Mesothelial cell of epicardium (in vitro differentiated cells): ENCODE measurements at places on chromosomes 11 and 22.
A peak's percentile ranks its signal among the peaks of the same experiment; 100 is the strongest.

GRCh38 chr11:112614605-112615004 lies 346.6 kb upstream of the NCAM1 start:
- H3K4me1 ChIP-seq: peaks cover 68% of the 10 kb centered on the region
- no peaks in the 10 kb centered on the region for H3K36me3 ChIP-seq

DNA sequence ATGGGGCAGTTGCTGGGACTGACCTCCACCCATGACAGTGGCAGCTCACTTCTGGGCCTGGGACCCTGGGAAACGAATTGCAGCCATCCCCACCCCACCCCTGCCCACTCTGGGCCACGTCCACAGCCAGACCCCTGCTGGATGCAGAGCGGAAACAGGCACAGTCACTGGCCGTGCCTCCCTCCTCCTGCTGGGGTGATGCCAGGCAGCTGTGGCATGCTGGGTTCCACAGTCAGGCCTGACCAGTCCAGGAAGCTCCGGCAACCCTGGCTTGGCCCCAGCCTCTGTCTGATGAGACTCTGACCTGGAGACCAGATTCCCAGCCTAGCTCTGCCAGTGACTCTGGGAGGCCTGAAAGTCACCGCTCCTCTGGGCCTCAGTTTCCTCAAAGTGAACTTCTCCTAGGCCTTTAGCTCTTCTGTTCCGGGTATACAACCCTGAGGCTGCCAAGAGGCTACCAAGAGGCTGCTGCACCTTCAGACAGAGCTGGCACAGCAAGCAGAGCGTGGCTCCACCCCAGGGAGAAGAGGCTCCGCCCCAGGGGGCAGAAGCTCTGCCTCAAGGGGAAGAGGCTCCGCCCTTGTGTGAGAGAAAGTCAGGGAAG lies 8.9 kb downstream of the SULT4A1 start:
- no peak overlapping the region for H3K27ac ChIP-seq
- H3K4me1 ChIP-seq: no peaks in the 10 kb centered on the region
- no peak for DNase-seq
- H3K36me3 ChIP-seq: no peaks in the 10 kb centered on the region

- DNase-seq: no peak
- H3K4me3 ChIP-seq: peak overlapping the region; percentile 5
- no peaks in the 10 kb centered on the region for H3K27me3 ChIP-seq
- H3K27ac ChIP-seq: peak overlapping the region; percentile 89
Measured at GRCh38 chr11:128497061-128497775, 90.1 kb downstream of the ETS1 start.

GRCh38 chr11:26096451-26096850 lies 235.5 kb upstream of the ANO3 start:
- H3K4me3 ChIP-seq: no peak overlapping the region
- H3K27me3 ChIP-seq: no peaks in the 10 kb centered on the region
- H3K4me1 ChIP-seq: peaks cover 8% of the 10 kb centered on the region
- H3K27ac ChIP-seq: no peak overlapping the region
- no peaks in the 10 kb centered on the region for H3K36me3 ChIP-seq

- H3K27ac ChIP-seq: peak overlapping the region; percentile 94
- peaks cover 34% of the 10 kb centered on the region for H3K4me1 ChIP-seq
- no peaks in the 10 kb centered on the region for H3K27me3 ChIP-seq
- no peaks in the 10 kb centered on the region for H3K36me3 ChIP-seq
Measured at GRCh38 chr11:16239141-16240105, 116.9 kb downstream of the SOX6 start.

GRCh38 chr11:73996161-73996747 lies 12.6 kb downstream of the UCP3 start:
- no peak overlapping the region for H3K27ac ChIP-seq
- no peak overlapping the region for H3K4me3 ChIP-seq
- peaks cover 2% of the 10 kb centered on the region for H3K36me3 ChIP-seq
- H3K4me1 ChIP-seq: no peaks in the 10 kb centered on the region
- DNase-seq: no peak

GRCh38 chr22:50723991-50724390 lies 14.0 kb upstream of the ACR start:
- peaks cover 14% of the 10 kb centered on the region for H3K36me3 ChIP-seq
- no peaks in the 10 kb centered on the region for H3K4me1 ChIP-seq
- H3K4me3 ChIP-seq: no peak overlapping the region
- no peak for DNase-seq

- H3K27me3 ChIP-seq: peaks cover 47% of the 10 kb centered on the region
- no peak overlapping the region for H3K4me3 ChIP-seq
- no peak for DNase-seq
- H3K27ac ChIP-seq: no peak overlapping the region
Measured at GRCh38 chr22:33167998-33168790, 110.0 kb upstream of the SYN3 start.

DNA sequence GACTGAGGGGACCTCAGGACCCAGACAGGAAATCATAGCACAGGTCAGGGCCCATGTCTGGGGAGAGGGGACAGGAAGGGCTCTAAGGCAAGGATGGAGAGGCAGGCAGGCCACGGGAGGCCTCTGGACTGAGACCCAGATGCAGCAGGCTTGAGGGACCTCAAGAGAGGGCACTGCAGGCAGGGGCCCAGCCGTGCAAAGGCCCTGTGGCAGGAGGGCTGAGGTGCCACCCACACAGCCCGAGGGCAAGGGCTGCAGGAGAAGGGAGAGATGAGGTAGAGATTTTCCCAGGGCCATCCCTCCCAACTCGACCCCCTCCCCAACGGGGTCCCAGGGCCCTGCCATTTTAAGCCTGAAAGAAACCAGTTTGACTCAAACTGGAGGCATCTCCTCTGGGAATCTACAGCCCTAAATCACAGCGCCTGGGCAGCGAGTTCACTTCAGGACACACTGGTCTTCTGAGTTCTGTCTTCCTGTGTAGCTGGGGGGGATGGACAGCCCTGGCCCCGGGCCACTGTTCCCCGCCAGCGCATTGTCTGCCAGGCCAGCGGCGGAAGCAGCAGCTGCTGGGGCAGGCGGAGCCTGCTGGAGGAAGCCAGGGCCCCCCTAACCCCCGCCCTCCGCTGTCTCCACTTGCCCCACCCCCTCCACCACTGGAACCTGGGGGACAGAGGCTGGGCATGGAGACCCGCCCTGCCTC lies 20.3 kb upstream of the WNT7B start:
- DNase-seq: no peak
- peaks cover 4% of the 10 kb centered on the region for H3K4me1 ChIP-seq
- no peaks in the 10 kb centered on the region for H3K27me3 ChIP-seq
- no peaks in the 10 kb centered on the region for H3K36me3 ChIP-seq
- no peak overlapping the region for H3K4me3 ChIP-seq

- H3K27me3 ChIP-seq: peaks cover 2% of the 10 kb centered on the region
- no peaks in the 10 kb centered on the region for H3K4me1 ChIP-seq
- no peak overlapping the region for H3K27ac ChIP-seq
- no peaks in the 10 kb centered on the region for H3K36me3 ChIP-seq
- no peak overlapping the region for H3K4me3 ChIP-seq
Measured at GRCh38 chr11:134569195-134569594, 157.2 kb upstream of the B3GAT1 start.

GRCh38 chr11:80862011-80862410 lies 1421.2 kb upstream of the TENM4 start:
- no peak for DNase-seq
- H3K27ac ChIP-seq: peak overlapping the region; percentile 63
- H3K4me1 ChIP-seq: peaks cover 29% of the 10 kb centered on the region
- no peak overlapping the region for H3K4me3 ChIP-seq
- H3K36me3 ChIP-seq: no peaks in the 10 kb centered on the region

DNA sequence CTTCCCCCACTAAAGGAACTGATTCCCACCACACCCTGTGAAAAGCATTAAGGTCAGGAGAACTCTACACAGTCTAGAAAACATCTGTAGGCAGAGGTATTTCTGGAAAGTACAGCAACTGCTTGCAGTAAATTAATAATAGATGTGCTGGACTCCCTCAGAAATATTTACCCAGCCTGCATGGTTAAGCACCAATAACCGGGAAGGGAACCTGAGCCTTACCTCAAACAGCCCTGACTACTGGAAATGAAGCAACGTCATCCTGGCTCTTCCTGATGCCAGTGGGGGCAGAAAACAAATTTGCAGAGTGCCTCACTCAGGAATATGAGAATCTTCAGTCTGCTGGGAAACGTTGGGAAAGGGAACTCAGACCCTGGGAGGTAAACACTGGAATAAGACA lies 318.1 kb downstream of the TENM4 start:
- no peak for DNase-seq
- no peak overlapping the region for H3K4me3 ChIP-seq
- H3K36me3 ChIP-seq: peaks cover 22% of the 10 kb centered on the region
- no peak overlapping the region for H3K27ac ChIP-seq
- no peaks in the 10 kb centered on the region for H3K27me3 ChIP-seq

DNA sequence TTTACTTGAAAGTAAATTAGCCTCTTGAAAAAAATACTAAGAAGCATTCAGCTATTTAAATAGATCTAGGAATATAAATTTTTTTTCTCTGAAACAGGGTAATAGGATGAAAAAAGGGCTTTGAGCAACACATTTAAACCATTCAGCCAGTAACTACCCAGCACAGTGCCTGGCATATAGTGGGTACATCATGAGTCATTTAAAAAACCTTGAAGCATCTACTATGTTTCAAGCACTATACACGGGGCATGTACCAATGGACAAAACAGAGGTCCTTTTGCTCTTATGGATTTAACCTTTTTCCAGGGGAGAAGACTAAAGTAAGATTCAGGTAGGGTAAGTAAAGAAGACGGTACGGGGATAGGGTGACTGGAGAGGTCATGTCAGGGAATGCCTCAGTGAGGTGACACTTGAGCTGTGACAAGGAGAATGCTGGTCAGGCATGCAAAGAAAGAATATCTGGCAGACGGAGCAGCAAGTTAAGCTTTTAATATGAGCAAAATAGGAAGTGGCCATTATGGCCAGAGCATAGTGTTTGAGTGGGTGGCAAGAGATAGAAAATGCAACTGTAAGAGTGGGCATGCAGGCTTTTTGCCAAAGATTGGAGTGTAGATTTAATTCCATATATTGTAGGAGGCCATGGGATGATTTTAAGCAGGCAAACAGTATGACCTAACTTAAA lies 101.1 kb downstream of the HIPK3 start:
- H3K4me1 ChIP-seq: no peaks in the 10 kb centered on the region
- H3K27ac ChIP-seq: no peak overlapping the region
- H3K36me3 ChIP-seq: peaks cover 3% of the 10 kb centered on the region
- DNase-seq: no peak

GRCh38 chr11:24819863-24820434 lies 323.1 kb downstream of the LUZP2 start:
- no peaks in the 10 kb centered on the region for H3K27me3 ChIP-seq
- DNase-seq: no peak
- H3K27ac ChIP-seq: no peak overlapping the region
- no peaks in the 10 kb centered on the region for H3K36me3 ChIP-seq
- H3K4me3 ChIP-seq: no peak overlapping the region

- H3K4me1 ChIP-seq: no peaks in the 10 kb centered on the region
- no peak overlapping the region for H3K27ac ChIP-seq
- peaks cover 16% of the 10 kb centered on the region for H3K36me3 ChIP-seq
Measured at GRCh38 chr22:18130699-18131429, 19.1 kb upstream of the USP18 start.

DNA sequence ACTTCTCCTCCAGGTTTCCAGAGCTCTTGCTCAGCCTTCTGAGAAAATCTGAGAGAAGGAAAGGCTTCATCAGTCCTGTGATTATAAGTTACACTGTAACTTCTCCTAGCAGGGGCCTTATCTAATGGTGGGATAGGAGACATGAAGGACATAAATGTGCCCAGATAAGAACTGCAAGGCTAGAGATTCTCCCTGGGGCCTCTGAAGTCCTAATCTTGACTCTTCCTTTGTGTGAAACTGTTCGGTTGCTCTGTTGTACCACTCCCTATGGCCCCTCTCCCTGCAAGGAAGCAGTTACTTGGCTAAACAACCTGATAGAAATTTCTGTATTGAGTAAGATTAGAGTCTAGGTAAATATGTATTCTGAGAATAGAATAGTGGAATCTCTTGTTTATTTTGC lies 780.9 kb downstream of the ETS1 start:
- H3K4me1 ChIP-seq: peaks cover 14% of the 10 kb centered on the region
- H3K36me3 ChIP-seq: no peaks in the 10 kb centered on the region
- H3K27me3 ChIP-seq: peaks cover 6% of the 10 kb centered on the region
- H3K27ac ChIP-seq: peak overlapping the region; percentile 4
- DNase-seq: no peak

GRCh38 chr11:112581747-112582146 lies 321.1 kb upstream of the PLET1 start:
- no peak overlapping the region for H3K27ac ChIP-seq
- no peaks in the 10 kb centered on the region for H3K36me3 ChIP-seq
- no peak overlapping the region for H3K4me3 ChIP-seq
- DNase-seq: no peak

- H3K4me1 ChIP-seq: no peaks in the 10 kb centered on the region
- DNase-seq: no peak
- H3K27ac ChIP-seq: no peak within 1 kb of the TSS
Measured at GRCh38 chr22:25741692-25742626, at the start of gene MYO18B. Gene MYO18B, plus strand, starts transcription at chr22:25742188. Its CDS starts 18,905 bp downstream, at chr22:25761093.

GRCh38 chr22:18156878-18157713 lies 7.1 kb downstream of the USP18 start:
- H3K4me1 ChIP-seq: peaks cover 6% of the 10 kb centered on the region
- H3K27me3 ChIP-seq: peaks cover 3% of the 10 kb centered on the region
- peak; percentile 74 for DNase-seq
- H3K36me3 ChIP-seq: peaks cover 9% of the 10 kb centered on the region
- H3K4me3 ChIP-seq: no peak overlapping the region

- H3K4me1 ChIP-seq: peaks cover 11% of the 10 kb centered on the region
- H3K4me3 ChIP-seq: no peak overlapping the region
- H3K36me3 ChIP-seq: no peaks in the 10 kb centered on the region
- H3K27me3 ChIP-seq: peaks cover 30% of the 10 kb centered on the region
- H3K27ac ChIP-seq: no peak overlapping the region
Measured at GRCh38 chr11:133506023-133506422, 26.3 kb downstream of the OPCML start.

GRCh38 chr11:122721964-122722266 lies 66.4 kb downstream of the UBASH3B start:
- H3K36me3 ChIP-seq: no peaks in the 10 kb centered on the region
- H3K27me3 ChIP-seq: peaks cover 8% of the 10 kb centered on the region
- H3K4me1 ChIP-seq: peaks cover 9% of the 10 kb centered on the region
- DNase-seq: no peak

DNA sequence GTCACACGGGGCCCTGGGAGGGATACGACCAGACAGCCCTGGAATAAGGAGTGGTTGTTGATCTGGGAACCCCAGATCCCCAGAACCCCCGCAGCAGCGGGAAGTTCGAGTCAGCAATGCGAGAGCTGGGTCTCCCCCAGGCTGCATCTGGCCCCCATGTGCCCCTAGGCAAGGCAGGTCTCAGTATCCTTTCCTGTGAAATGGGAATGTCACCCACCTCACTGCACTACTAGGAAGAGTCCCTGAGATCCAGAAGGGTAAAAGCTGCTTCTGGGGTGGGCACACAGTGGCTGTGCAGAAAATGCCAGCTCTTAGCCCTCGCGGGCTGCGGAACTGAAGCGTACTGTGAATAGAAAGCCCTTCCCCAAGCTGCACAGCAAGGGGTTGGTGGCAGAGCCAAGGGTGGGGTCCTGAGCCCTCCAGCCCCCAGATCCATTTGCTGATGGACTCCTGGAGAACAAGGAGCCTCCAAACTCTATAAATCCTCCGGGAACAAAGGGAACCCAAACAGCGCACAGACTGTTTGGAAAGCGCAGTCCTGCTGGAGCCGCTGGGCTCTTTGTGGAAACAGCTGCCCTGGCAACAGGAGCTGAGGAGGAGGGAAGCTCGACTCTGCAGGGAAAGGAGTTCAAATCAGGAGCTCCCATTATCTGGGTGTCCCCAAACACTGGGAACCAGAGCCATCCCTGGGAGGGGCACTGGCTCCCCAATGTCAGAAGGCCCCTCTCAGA lies 68.2 kb upstream of the SHISAL1 start:
- H3K27me3 ChIP-seq: peaks cover 23% of the 10 kb centered on the region
- no peak for DNase-seq
- no peak overlapping the region for H3K4me3 ChIP-seq
- no peak overlapping the region for H3K27ac ChIP-seq
- H3K36me3 ChIP-seq: no peaks in the 10 kb centered on the region
